Stimulated activated CD8-positive, alpha-beta memory T cell treated with anti-CD3 and anti-CD28 coated beads, Interleukin-4, amount 100 ng/mL, for 4 hours (primary cell): ENCODE measurements at places on chromosomes 13 and 19.

- no peak for DNase-seq
Measured at GRCh38 chr13:44089452-44089851, 209.7 kb downstream of the LACC1 start.

DNA sequence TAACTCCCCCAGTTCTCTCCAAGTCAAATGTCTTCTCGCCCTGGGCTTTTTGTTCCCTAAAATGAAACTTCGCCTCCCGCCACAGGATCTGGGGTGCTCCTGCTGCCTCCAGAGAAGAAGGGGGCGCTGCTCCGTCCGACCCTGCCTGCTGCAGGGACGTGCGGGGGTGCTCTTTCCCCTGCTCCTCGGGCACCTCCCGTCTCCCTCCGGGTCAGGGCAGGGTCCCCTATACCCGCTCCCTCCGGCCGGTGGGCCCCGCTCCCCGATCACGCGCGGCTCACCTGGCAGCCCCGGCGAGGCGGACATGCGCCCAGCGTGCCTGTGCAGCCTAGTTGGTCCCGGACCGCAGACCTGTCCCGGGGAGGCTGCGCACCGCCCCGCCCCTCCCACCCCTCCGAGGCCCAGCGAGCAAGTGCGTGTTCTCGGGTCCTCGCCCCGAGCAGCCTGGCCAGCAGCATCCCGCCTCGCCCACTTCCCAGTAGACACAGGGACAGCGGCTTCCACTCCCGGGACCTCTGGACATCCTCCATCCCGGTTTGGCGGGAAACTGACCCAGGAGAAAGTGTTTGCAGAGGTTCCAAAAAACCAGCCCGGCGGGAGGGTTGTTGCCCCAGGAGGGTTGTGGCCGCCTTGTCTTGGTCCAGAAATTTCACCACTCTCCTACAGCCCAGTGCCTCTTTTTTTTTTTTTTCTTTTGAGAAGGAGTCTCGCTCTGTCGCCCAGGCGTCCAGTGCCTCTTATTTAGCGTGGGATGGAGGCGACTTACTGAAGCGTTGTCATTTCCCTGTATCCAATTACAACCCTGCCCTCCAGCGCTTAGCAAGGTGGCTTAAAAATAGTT, at the start of gene OXGR1:
Gene OXGR1, minus strand, starts transcription at position 460 of the 841 bp plus-strand sequence. CDS start 6,717 bp downstream, outside the sequence.
- DNase-seq, result no peak

DNA sequence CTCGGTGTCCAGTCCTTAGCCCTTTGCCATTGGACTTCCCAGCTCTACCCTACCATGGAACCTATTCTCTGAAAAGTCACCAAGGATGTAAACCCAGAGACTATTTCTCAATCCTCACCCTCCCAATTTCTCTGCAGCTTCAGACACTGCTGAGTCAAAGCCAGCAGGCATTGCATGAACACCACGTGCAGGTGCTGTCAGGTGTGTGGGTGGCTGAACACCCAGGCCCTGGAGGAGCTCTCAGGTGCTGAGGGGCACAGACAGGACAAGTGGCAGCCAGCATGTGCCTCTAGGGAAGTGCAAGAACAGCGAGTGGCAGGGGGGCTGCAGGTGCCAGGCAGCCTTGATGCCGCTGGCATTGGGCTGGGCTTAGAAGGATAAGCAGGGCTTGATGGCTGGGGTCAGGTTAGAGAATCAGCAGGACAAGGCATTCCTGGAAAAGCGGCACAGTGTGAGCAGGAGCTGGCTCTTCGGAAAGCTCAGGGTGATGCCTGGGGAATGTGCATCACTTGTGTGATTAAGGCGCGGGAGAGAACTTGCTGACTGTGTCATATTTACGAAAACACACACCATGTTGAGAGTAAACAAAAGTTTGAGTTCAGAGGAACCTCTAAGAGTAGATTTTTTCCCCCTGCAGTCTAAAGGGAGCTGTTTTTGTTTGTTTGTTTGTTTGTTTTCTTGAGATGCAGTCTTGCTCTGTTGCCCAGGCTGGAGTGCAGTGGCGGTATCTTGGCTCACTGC, 83.8 kb downstream of the LNX2 start:
- DNase-seq, result no peak

DNA sequence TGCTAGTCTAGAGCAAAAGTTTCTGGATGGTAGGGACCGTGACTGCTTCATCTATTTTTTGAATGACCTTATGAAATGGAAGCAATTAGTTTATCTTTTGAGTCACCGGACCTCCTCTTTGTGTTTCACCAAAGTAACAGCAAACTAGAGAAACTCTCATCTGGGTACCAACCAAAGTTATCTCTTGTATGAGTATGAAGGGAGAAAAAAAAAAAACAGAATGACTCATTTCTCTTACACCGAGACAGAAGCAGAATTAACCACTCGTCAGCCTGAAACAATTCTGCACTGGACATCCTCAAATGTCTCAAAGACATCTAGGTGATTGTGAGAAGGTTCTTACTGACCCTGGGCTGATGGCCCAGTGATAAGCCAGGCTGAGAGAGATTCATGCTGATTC, 18.3 kb downstream of the ZNF100 start:
- DNase-seq, result no peak

- DNase-seq, result no peak
Measured at GRCh38 chr13:113852536-113853517, 11.0 kb downstream of the GAS6 start.

- DNase-seq, result no peak
Measured at GRCh38 chr19:55080121-55080967, 4.7 kb downstream of the EPS8L1 start.

DNA sequence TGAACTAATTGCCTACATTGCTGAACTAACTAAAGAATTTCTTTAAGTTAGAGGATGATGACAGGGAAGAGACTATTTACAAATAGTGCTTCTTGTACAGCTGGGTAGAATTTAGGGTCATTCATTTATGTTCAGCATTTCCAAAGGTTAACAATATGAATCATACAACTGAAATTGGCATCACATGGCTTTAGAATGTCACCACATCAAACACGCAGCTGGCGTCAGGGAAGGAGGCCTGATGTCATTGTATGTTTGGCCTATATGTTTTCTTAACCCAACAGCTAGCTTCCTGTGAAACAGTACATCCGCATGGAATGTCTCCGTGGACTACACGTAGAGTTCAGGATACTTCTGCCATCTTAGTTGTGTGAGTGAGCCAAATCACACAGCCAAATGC, 99.0 kb upstream of the TNFSF11 start:
- DNase-seq, result no peak

GRCh38 chr19:3468211-3468610, 12.1 kb downstream of the SMIM24 start:
- no peak for DNase-seq

- DNase-seq, result no peak
Measured at GRCh38 chr13:44276061-44276460, 97.6 kb upstream of the SERP2 start.

- no peak for DNase-seq
Measured at GRCh38 chr13:62251734-62252133, 836.1 kb upstream of the PCDH20 start.

GRCh38 chr13:96403241-96403640, 313.3 kb downstream of the HS6ST3 start:
- DNase-seq, result no peak

GRCh38 chr13:27379694-27380641, 44.5 kb upstream of the GTF3A start:
- no peak for DNase-seq

DNA sequence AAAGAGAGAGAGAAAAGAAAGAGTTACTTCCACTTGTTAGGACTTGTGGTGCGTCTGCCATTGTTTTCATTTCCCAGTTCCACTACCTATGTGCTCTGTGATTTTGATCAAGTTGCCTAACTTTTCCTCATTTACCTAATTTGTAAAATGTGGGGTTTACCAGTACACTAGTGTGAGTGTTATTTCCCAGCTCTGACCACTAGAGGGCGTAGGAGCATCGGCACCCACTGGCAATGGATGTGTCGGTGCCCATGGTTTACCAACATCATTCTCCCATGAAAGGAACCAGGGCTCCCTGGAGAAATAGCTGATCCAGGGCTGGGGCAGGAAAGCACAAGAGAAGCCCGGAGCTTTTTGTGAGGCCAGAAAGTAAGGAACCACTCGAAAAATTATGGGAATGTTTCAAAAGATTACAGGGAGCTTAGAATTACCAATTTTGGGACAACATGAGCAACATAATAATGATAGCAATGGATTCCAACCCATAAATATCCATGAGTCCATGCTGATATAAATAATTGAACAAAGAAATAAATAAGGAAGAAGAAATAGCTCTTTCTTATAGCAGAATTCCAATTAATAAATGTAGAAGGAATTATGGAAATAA, 15.1 kb upstream of the CEACAM4 start:
- DNase-seq, result peak; percentile 62

DNA sequence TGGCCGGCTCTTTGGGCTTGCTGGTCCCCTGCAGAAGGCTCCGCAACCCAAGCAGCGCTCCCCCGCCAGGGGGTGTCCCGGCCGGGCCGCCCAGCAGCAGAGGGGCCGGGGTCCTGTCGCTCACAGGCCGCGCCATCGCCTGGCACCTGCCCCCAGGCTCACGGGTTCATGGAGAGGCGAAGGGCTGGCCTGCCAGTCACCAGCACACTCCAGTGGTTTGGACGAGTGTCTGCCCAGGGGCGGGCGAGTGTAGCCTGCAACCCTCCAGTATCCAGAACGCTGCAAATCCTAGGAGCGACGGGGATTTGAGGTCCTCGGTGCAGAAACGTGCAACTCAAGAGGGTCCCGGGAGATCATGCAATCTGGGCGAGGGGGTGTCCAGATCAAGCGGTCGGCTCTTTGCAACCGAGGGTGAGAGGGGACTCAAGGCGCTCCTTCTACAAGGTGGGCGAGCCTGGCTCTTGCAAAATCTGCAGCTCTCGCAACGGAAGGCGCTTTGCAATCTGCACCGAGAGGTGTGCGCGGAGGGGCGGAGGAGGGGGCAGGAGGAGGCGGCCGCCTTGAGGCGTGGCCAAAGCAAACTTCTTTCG, at the start of gene DBP:
Gene DBP, minus strand, starts transcription at position 521 of the 590 bp plus-strand sequence. Its CDS starts 385 bp downstream, at position 136.
- DNase-seq, result no peak

GRCh38 chr19:41626877-41627276, at the start of gene CEACAM4:
Gene CEACAM4, minus strand, starts transcription at chr19:41627074. Its CDS starts 111 bp downstream, at chr19:41626963.
- no peak for DNase-seq

- no peak for DNase-seq
Measured at GRCh38 chr13:40692946-40693345, 26.5 kb upstream of the FOXO1 start.

- no peak for DNase-seq
Measured at GRCh38 chr19:45469945-45470761, 2.4 kb downstream of the FOSB start.

DNA sequence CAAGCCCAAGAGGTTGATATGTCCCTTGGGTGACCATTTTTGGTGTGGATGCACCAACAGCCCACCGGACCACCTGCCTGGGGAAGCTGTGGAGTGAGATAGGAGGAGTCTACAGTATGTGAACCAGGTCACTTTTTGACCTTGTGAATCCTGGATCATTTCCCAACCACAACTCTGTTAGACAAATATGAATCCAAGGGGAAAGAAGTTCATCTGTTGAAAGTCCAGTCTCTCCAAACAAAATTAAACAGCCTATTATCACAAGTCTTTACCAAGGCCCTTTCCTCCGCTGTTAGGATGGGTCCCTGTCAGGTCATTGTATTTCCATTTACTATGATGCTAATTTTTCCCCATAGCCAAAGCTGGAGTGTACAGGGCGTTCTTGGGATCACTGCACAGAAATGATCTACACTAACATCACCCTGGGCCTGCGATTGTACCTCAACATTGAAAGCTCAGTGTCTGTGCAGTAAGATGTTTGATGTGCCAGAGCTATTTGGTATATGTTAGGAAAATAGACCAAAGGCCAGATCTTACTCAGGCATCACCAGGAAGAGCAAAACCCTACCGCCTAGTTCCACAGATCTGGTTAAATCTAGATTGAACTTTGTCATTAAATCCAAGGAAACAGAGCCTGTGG, 117.1 kb downstream of the STARD13 start:
- no peak for DNase-seq

GRCh38 chr13:73505376-73505890, 446.6 kb downstream of the KLF5 start:
- DNase-seq, result no peak

DNA sequence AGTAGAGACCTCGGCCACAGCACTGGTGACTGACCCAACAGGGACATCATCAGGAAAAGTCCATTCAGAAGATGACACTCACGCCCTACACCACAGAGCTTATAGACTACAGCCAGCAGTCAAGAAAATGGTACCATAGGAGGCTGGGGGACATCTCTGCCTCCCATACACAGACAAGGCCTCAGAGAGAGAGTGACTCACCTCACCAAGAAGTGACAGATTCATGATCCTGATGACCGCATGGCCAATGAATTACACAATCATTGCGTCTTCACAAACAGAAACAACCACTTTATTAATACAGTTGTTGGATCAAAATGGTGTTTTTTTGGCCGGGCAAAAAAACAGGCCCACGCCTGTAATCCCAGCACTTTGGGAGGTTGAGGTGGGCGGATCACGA, 260.8 kb upstream of the TSHZ3 start:
- DNase-seq, result no peak

GRCh38 chr19:10551698-10552301, 8.1 kb downstream of the ATG4D start:
- no peak for DNase-seq

DNA sequence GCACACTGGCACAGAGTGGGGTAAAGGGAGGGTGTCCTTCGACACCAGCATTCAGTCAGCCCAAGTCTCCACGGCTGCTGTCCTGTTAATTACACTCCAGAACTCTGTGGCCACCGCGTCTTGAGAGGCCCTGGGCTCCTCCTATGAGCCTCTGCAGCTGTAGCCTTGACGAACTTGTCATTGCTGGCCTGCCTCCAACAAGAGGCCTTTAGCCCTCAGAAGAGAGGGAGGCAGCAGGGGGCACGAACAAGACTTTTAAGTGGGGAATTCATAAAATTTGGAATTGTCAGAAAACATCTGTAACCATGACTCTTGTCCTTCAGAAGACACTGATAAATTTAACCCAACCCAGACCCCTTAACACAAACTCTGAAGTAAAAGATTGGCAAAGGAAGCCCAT, 241.9 kb downstream of the UQCRFS1 start:
- no peak for DNase-seq

- no peak for DNase-seq
Measured at GRCh38 chr13:69720278-69720983, 387.2 kb upstream of the ATXN8OS start.

DNA sequence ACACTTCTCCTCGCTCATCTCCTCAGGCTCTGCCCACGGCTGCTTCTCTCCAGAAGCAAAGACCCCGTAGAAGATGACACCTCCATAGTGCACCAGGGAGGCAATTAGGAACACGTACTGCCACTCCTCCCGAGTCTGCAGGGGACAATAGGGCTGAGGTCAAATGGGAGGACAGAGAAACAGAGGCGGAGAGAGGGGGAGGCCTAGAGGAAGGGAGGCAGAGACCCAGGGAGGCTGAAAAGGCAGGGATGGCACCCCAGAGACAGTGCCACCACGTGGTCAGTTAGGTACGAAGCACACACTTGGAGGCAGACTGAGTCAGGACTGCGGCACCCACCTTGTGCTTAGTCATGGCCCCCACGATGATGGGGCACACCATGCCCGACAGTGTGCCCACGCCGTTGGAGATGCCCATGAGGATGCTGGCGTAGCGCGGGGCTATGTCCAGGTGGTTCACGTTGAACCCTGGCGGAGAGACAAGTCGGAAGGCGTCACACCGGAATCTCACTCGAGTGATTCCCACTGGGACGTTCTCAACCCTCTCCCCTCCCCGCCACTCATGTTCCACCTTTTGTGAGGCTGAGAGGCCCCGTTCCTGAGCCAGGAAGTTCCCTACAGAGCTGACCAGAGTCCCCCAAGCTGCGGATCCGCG, 5.6 kb downstream of the GFY start:
- DNase-seq, result no peak

GRCh38 chr13:45974500-45974899, 78.0 kb downstream of the ZC3H13 start:
- no peak for DNase-seq

GRCh38 chr13:24688950-24689349, 8.7 kb downstream of the ATP12A start:
- no peak for DNase-seq
